ENCODE measurements at places on chromosomes 1 and 21.

GRCh38 chr1:25369241-25369640 lies 31.1 kb downstream of the TMEM50A start:
- DNase-seq, result no peak

DNA sequence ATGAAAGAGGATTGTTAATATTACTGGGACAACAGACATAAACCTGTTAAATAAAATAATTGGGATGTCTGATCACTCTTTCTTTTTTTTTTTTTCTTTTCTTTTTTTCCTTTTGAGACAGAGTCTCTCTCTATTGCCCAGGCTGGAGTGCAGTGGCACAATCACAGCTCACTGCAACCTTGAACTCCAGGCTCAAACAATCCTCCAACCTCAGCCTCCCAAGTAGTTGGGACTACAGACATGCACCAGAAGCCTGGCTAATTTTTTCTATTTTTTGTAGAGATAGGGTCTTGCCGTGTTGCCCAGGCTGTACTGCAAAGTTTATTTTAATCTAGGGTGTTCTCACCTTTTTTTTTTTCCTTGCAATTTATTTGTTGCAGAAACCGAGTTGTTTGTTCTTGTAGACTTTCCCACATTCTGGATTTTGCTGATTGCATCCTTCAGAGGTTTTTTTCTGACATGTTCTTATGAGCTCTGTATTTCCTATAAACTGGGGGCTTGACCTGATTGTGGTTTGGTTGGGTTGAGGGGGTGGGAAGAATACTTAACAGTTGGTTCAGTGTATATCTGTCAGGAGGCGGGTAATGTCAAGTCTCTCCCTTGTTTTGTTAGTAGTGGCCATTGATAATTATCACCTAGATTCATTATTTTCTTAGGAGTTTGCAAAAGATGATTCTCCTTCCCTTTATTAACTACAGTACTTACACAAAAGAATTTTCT lies 125.2 kb downstream of the MAST2 start:
- DNase-seq, result no peak

DNA sequence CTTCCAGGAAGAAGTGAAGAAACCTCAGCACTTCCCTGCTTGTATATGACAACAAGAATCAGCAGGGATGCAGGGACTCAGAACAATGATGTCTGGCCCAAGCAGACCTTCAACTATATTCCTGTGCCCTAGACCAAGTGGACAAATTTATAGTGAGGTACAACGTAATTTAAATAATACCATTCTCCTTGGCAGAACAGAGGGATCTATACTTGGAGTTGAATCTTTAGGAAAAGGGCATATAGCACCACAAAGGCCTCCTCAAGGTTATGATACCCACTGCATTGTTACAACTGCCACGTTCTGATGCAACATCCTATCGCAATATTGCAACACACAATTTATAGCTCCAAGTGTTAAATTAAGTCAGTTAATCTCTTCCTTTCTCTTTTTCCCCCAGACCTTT lies 29.1 kb upstream of the GFI1 start:
- no peak for DNase-seq

GRCh38 chr1:13807209-13807608 lies 107.2 kb downstream of the PRDM2 start:
- DNase-seq, result no peak

- no peak for DNase-seq
These were observed 836.1 kb upstream of the ADAMTS5 start for GRCh38 chr21:27802816-27803475.

GRCh38 chr1:151221616-151222015 lies 23.3 kb downstream of the PIP5K1A start:
- DNase-seq, result no peak

- DNase-seq, result peak; percentile 68
These were observed 10.8 kb upstream of the MYOG start for GRCh38 chr1:203096566-203096965.

DNA sequence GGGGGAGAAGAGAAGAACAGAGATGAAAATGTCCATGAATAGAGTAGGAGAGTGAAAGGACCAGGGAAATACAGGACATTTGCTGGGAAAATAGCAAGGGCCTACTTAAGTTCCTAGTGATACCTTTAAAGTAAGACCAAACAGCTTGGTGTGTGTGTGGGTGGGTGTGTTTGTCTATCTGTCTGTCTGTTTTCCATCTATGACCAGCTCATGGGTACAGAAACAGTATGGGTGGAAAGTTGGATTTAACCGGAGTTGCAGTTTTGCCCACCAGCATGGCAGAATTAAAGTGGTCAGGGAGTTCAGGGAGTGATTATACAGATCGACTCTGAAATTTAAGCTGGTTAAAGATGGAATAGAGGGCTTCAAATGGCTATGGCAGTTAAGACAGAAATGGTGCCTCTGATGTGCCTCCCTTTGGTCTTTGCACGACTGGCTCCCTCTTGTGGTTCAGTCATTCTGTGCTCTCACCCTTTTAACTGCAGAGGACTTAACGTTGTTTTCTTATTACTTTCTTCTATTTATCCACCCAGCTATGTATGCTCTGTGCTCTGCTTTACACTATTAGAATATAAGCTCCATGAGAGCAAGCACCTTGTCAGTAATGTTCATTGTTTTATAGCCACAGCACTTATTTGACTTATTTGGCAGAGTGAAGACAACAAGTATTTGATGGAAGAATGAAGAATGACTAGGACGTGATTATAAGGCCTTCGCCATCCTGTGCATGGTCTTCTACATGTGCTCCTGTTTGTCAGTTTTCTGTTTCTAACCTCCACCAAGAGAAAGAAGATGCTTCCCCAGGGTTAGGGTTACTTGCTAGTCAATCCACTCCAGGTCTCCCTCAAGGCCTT lies 72.7 kb upstream of the AK4 start:
- DNase-seq, result no peak

- DNase-seq, result no peak
These were observed 8.9 kb upstream of the GPR37L1 start for GRCh38 chr1:202113690-202114300.

- no peak for DNase-seq
These were observed 217.7 kb downstream of the COL24A1 start for GRCh38 chr1:85938829-85939228.

DNA sequence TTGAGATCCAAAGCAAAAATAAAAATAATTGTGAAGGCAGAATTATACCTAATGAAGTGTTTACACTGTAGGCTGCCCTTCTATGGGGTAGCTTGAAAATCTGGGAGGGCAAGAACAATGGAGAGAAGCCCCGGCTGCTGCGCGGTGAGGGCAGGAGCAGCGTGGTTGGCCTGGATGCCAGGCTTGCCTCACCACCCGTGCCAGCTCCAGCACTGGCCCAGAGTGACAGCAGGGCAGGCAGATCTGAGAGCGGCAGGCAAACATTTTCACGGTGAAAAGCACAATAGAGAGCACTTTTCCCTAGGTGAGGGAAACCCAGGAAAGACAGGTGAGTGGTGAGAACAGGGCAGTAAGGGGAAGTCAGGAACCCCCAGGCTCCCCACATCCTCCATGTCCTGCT lies 1.4 kb downstream of the PROK1 start:
- no peak for DNase-seq

DNA sequence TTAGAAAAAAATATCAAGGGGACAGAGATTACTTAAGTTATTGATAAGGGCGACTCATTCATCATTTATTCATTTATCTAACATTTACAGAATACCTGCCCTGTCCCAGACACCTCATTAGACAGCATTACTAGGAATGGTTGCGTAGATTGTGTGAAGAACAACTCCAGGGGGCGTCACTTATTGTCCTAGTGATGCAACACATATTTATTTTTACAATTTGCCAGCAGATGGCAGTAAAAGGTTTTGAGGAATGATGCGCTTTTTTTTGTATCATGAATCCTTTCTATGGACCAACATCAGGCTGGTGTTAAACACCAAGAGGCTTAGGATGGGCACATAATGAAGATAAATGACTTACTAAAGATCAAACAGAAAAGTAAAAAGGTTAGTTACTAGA lies 5.5 kb downstream of the NCAM2 start:
- DNase-seq, result no peak

DNA sequence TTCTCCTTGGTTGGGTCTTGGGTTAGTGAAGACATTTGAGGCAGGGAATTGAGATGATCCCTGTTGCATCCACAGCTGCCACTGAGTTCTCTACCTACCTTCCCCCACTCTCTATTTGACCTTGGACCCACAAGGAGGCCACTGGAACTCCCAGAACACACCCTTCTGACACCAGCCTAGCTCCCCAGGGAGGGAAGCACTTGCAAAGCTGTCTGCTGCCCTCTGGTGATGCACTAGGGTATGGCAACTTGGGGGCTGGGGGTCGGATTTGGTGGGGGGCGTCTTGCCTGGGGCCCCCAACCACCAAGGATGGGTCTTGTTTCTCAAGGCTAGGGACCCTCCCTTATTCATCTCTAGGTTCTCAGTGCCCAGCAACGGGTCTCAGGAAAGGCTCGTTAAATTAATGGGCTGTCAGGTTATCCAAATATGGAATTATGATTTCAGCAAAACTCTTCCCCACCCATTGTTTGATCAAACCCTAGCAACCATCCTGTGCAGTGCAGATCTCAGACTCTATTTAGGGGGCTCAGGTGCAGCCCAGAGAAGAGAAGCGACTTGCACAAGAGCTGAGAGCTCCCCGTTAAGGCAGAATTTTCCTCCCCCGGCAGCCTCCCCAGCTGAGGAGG lies 177.8 kb upstream of the KLHDC7A start:
- no peak for DNase-seq

GRCh38 chr1:240803151-240803550 lies 191.2 kb upstream of the GREM2 start:
- no peak for DNase-seq

GRCh38 chr1:116817582-116818064 lies 63.4 kb downstream of the CD2 start:
- DNase-seq, result no peak

DNA sequence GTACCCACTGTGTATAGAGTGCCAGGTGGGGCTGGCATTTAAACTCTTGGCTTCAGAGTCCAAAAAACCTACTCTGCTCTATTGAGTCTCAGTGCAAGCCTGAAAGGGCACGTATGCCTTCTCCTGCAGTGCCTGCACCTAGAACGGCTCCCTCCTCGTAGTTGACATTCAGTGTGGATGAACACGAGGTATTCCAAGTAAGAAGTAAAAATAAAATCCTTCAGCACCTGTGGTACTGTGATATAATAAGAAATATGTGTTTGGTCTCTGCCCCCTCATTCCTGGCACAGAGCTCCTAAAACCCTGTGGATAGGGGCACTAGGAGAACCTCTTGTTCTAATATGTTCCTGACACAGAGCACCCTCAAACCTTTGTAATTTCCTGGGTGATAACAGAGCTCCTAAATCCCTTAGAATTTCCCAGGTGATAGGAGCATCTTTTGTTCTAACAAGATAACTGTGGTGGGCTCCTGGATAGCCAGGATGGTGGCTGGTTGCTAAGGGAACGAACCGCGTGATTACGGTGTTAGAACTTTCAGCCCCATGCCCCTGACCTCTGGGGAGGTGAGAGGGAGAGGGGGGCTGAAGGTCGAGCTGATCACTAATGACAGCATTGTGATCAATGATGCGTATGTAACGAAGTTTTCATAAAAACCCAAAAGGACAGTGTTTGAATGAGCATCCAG lies 16.8 kb downstream of the UCK2 start:
- DNase-seq, result no peak

DNA sequence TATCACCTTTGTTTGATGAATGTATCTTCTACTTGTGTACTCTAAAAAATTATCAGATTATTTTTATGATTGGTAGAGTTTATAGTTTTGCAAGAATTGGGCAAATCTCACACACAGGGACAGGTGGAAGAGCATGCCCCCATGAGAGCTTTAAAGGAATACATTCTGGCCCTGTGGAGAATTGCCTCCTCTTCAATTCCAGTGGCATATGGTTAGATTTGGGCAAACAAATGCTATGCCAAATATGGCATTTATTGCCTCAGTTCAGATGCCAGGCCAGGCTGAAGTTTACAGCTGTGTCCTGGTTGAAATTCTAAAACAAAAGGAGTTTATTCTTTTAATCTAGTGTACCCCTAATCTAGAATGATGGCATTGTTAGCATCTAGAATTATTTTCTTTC lies 162.4 kb upstream of the CACYBP start:
- no peak for DNase-seq

DNA sequence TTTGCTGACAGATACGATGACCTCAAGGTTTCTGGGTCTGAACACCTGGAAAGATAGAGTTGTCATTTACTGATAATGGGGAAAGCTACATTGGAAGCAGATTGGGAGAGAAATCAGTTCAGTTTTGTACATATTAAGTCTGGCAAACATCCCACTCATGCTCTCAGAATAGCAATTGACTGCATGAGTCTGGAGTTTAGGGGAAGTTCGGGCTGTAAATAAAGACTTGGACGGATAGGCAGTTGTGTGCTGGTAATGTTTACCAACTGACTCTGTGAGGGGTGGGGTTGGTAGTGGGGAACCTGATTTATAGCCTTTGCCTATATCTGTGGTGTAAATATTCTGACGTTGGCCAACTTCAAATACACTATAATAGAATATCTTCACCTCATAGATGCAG lies 4.0 kb downstream of the H6PD start:
- no peak for DNase-seq

GRCh38 chr21:24272521-24272938 lies 1334.8 kb downstream of the MRPL39 start:
- no peak for DNase-seq

DNA sequence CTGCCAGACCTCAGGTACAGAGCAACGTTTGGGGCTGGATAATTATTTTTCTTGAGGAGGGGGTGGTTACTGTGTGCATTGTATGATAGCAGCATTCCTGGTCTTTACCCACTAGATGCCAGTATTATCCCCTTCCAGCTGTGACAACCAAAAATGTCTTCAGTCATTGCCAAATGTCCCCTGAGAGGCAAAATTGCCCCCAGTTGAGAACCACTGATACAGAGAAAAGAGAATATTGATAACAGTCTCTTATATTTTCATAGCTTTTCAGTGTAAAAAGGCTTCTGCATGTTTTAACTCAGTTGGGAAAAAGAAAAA lies 51.8 kb upstream of the SYT14 start:
- no peak for DNase-seq

DNA sequence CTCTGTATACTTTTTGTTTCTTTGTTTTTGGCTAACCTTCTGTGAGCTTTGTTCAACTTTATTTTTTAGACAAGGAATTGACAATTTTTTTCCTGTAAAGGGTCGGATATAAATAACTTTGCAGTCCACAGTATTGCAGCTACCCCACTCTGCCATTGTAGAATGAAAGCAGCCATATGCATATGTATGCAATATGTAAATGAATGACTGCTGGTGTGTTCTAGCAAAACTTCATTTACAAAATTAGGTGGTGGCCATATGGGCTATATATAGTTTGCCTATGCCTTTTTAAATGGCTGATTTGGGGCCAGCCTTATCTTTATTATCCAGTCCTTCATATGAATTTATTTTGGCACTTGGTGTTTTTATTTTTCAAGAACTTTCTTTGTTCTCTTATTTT lies 18.0 kb upstream of the SNRPE start:
- DNase-seq, result no peak

DNA sequence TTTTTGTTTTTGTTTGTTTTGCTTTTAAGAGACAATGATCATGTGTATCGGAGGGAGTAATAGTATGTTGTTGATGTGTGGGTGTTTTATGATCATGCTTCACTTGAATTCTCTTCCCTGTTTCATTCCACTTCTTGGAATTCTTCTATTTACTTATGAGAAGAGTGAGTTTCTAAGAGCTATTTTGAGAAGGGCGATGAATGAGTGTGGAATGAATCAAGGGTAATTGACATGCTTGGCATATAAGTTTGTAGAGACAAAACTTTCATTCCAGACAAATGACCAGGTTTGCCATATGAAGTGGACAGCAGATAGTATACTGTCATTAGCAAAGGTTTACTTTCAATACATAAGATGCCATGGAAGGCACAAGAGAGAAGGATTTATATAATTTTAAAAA lies 42.3 kb upstream of the PDC start:
- DNase-seq, result no peak

Data from D721Med (cell line).